ENCODE measurements at places on chromosomes 1 and 21.

DNA sequence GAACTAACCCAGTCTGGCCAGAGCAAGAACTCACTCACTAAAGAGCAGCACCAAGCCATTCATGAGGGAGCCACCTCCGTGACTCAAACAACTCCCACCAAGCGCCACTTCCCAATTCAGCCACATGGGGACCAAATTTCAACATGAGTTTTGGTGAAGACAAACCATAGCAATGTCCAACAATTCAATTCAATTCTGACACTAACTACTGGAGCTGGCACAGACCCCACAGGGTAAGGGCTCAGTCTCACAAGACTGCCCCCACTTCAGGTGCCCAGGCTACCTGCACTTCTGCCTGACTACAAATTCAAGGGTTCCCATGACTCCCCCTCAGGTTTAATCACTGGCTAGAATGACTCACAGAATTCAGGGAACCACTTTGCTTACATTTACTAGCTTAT is 48.8 kb upstream of the RAP1A start:
- DNase-seq, result peak; percentile 17

GRCh38 chr1:30028939-30029338 is 694.4 kb downstream of the MATN1 start:
- no peak for DNase-seq

DNA sequence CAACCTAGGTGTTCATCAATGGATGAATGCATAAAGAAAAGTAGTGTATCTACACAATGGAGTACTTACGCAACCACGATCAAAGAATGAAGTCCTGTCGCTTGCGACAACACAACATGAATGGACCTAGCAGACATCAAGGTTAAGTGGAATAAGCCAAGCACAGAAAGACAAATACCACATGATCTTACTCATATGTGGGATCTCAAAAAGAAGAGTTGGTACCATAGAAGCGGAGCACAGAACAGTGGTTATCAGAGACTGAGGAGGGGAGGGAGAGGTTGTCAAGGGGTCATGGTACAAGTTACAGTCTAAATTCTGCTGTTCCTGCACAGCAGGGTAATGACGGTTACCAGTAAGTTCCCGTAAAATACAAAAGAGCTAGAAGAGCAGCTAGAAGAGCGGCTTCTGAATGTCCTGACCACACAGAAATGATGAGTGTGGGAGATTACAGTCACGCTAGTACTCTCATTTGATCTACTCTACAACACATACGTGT is 36.7 kb downstream of the NPHP4 start:
- no peak for DNase-seq

DNA sequence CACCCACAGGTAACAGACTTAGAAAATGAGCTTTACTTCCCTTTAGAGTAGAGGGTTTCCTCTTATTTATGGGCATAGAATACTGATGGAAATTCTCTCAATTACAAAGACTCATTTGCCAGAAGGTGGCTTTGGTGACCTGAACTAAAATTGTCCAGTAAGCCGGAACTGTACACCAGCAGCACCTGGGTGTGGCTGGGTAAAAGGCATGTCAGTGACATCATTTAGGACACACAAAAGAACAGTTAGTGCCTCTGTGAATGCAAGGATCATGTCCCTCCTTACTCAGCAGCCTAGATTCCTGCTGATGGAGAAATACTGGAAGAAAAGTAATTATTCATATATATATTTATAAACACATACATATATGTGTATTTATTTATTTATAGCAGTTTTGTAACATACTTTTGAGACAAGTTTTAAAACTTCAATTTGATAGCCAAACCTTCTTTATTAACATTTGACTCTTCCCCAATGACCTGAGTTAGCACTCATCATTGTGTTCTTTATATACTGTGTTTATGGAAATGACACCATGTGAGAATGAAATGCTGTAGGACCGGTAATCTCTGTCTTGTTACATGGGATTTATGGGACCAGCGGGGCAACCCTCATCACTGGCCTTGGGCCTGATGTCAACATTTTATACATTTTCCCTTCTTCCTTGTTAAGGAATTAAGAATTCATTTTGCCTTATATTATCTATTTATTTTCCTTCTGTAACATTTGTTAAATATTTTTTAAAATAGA is 274.4 kb downstream of the BRINP2 start:
- no peak for DNase-seq

DNA sequence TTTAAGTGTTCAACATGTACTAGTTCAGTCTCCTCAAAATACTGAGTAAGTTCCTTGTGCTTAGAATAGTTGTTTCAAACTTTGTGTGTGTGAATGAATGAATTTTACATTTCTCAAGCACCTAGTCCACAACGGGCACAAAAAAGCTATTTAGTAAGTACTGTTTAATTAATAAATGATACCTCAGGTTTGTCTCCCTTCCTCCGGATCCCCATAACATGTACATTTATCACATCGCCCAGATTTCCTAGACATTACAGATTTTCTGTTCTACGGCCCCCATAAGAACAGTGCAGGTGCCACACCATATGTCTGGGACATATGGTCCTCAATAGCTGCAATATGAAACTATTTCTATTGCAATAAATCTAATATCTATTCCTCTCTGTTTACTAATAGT is 1.3 kb upstream of the TTF2 start:
- DNase-seq, result no peak

GRCh38 chr1:23057301-23057700 is 38.0 kb downstream of the KDM1A start:
- no peak for DNase-seq

- DNase-seq, result no peak
Measured at GRCh38 chr1:6623269-6623965, 1.3 kb upstream of the THAP3 start.

DNA sequence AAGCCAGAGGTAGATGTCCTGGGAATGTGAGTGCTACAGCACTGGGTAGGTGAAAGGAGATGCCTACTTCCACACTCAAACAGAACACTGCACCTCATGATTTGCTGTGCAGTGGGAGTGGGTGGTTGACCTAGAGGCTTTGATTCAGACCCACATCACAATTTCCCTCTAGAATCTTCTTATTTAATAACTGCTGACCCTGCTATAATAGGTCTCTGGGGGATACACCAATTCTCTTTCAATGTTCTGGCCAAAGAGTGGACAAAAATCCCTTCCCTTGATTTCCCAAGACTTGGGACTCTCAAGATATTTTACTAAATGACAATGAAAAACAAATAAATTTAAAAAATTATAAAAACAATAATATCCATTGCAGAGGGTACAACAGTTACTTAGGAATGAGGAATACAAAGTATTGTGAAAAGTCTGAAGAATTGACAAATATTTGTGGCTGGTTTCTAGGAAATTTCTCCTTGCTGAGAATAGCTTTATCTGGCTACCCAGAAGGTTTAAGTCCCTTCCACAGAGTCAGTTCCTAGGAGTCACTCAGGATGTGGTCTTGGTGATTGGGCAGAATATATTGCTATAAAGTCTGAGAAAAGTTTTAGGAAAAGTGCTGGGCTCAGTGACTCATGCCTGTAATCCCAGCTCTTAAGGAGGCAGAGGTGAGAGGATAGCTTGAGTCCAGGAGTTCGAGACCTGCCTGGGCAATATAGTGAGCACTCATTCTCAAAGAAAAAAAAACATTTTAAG is 2.4 kb upstream of the FCGR2A start:
- DNase-seq, result no peak

- peak; percentile 12 for DNase-seq
Measured at GRCh38 chr21:34865400-34866241, 183.5 kb downstream of the RUNX1 start.

DNA sequence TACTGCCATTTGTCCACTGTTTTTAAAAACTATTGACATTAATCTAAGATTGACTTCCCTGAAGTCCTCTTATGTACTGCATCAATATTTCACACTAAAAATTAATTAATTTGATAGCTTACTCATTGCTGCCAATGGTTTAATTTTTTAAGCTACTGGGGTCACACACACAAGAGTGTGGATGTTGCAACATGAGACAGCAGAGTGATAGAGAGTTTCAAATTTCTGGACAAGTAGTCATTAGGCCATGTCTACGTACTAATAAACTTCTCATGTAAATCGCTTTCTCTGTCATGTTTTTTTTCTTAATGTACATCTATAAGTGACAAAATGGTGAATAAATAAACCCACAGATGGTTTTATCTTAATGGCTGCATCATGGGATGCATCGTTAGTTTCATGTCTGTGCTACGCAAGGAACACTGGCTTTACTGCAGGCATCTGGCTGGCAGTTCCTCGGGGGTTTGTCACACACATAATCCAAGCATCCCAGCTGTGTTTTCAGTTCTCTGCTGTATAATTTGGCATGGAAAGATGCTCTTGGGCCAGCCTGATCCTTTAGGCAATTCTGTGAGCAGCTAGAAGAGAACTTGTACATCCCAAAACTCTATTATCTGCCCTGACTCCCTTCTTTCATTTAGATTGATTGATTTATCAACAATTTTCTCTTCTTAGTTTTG is 16.4 kb upstream of the CHODL start:
- no peak for DNase-seq

- no peak for DNase-seq
Measured at GRCh38 chr1:182633657-182634281, 29.6 kb upstream of the RGS16 start.

DNA sequence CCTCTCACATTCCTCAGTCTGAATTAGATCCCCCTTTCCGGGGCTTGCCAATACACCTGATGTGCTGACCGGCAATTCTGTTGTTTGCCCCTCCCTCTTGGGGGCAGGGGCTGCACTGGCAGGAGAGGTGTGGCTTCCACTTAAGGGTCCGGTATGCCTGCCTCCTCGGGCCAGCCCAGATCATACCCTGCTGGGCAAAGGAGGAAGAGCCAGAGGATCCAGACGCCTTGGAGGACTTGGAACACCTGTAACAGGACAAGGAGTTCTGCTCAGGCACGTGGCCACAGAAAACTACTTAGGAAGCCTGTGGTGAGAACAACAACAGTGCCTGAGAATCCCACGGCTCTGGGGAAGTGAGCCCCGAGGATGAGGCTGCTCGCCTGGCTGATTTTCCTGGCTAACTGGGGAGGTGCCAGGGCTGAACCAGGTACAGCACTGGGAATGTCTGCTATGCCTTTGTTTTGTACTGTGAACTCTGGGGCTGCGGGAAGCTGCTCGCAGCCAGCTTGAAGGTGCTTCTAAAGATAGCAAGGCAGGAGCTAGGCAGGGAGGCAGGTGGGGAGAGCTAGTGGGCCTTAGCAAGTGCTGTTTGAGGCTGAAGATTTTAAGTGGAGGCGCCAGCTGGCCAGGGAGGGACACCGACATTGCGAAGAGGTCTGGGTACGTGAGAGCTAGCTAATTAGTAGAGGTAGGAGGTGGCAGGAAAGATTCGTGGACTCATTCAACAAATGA is at the start of gene SMPDL3B:
Gene SMPDL3B (plus strand): TSS at position 183 of the 732 bp plus-strand sequence. CDS start 184 bp downstream, at position 367.
- DNase-seq, result no peak

GRCh38 chr1:62109124-62109523 is 85.5 kb upstream of the L1TD1 start:
- no peak for DNase-seq

DNA sequence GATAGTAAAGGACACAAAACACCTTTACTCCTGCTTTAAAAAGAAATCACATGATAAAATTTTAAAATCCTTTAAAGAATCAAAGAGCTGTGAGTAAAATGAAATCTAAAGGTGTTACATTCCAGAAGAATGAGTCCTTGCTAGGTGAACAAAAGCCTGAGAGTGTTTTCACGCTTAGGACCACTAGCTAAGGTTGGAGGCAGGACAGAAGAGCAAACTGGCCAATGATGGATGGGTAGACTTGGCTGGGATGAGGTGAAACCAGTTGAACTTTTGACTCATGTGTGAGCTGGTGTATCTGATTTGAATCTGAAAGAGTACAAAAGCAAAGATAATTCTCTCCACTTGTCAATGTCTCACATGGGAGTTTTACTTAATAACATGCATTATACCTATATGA is 35.1 kb downstream of the CATSPERE start:
- no peak for DNase-seq

DNA sequence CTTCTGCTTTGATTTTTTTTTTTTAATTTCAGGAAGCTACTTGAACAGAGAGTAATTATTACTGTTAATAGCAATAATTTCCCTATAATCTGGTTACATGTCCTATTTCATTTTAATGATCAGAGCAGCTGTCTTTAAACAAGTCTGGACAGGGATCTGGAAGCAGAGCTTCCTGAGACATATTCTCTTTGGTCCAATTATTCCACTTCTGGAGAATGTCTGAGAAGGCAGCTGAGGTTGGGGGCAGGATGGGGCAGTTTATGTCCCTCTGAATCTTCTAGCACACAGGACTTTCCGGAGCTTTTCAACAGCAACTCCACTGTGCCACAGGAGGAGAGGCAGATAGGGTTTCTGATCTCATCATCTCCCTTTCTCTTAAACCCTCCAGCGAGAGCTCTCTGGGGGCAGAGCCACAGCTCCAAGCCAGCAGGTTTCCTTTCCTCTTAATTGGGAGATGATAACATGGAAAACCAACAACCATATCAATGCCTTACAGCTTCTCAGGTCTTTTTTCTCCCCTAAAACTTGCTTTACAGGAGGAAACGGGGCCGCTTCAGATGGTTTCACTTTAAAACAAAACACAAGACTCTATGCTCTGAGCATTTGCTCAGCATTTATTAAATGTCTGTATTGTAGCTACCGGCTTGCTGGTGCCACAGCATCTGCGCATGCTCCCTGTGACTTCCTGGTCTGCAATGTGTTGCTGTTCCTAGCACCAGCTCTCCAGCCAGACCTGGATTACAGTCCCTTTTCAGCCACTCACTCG is 425.7 kb upstream of the USP24 start:
- no peak for DNase-seq

DNA sequence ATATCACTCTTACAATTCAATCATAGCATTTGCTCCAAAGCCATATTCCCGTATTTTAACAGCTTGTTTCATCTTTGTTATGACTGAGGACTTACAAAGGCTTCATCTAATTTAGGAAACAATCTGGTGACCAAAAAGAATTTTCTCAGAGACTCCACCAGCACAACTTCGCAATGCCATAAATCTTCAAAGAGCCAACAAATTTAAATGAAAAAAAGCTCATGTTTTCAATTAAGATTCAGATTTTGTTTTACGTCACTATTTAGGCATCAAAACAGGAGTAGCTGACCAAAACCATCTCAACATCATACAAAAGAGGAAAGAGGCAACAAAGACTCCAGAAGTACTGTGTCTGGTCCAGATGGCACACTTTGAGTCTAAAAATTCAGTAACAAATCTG is 373.3 kb downstream of the TTLL7 start:
- DNase-seq, result no peak

DNA sequence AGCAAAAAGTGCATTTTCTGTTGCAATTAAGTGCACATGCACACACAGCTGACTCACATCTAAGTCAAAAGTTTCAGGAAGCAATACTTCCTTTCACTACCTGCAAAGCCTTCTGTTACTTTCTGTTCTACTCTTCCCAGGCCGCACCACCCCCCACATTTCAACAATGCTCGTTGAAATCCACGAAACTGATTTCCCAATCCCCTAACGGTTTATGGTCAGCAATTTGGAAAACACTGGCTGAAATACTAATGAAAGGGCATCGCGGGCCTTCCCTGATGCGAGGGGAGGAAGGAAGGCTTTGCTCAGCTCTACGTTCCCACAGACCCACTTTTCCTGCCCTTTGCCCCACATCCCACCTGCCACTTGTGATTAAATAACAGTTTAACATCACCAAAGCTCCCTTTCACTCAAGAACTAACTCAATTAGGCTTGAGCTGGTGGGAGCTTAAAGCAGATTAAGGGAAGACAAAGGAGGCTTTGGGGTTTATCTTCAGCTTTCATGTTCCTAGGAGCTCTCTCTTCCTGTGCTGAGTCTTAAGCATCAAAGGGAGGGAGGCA is 243.2 kb upstream of the RAB4A start:
- peak; percentile 37 for DNase-seq

GRCh38 chr1:100322436-100323211 is 29.7 kb upstream of the CDC14A start:
- DNase-seq, result no peak
